ENCODE measurements at places on chromosomes 1 and 21. TPM values are rescaled to one million over a fixed set of nuclear protein-coding genes. Genes with fewer than 3 reads are reported as not detected.

DNA sequence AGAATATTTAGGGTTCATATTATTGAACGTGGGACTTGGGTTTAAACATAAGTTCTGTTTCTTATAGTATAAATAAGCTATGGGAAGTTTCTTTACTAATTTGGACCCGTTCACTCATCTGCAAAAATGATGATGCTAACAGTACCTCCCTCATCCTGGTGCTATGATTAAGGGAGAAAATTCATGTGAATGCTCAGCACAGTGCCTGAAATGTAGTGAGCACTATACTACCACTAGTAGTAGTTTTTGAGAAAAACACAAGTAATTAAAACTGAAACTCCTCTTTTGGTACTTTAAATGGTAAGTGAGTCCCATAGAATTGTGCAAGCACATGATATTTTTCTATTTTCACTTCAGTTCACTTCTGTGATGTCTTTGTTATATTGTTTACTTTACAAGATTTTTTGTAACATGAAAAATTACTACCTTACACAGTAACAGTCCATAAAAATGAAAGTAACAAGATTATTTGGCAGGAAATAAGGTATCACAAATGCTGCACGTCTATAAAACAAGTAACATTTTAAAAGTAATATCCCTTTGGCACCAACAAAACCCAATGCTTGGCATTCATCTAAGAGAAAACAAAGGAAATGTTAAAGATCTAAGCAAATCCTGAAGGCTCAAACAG lies 11.3 kb upstream of the PTPRC start:
- no peak for DNase-seq

DNA sequence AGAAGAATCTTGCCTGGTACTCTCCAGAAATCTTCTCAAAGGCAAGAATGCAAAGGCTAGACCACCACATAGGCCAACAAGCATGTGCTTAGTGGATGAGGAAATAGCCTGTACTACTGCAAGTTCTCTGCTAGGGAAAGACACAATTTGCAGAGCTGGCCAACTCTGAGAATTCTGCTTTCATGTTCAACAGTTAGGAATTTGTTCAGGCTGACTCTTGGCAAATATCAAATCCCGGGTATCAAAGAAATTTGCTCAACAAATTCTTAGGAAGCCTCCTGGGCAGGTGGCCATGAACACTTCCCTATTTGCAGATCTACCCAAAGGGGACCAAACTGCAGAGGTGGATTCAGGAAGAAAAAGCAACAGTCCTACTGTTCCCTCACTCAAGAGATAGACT lies 15.0 kb upstream of the H3-3A start:
- no peak for DNase-seq

NFASC gene
- 52.3 TPM for total RNA-seq

DNA sequence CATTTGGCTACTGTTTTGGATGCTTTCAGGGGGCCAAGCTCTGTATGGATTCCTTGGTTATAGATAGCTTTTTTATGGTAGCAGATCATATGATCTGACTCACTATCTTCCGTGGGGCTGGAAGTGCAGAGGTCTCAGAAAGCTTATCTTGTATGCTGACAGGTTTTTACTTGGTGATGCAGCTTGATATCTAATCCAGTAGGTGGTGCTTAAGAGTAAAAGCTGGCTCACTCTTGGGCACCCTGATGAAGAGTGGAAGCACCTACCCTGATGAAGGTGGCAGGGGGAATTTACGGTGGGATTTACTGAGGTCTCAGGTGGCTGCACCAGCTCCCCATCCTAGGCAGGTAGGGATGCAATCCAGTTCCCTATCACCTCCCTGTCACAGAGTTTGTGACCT lies 151.2 kb downstream of the PTBP2 start:
- DNase-seq, result no peak

DNA sequence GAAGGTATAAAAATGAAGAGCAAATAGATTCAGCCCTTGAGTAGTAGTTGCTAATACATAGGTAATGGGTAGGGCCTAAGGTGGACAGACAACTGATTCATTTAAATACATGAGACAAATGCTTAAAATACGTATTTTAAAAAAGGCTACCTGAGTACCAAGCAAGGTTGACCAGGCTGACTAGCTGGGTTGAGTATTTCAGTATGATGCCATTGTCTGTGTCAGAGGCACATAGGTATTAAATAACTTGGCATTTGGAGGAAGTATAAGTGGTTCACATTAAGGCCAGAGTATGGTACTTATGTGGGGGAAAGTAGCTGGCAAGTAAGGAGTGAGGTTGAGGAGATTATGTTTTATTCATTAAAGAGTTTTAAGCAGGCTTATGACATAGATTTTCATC lies 19.4 kb downstream of the NEK7 start:
- no peak for DNase-seq

- DNase-seq, result no peak
Observed at GRCh38 chr1:188027613-188028012, 1198.9 kb downstream of the PLA2G4A start.

FAM72C gene
- 0.42 TPM for total RNA-seq

DNA sequence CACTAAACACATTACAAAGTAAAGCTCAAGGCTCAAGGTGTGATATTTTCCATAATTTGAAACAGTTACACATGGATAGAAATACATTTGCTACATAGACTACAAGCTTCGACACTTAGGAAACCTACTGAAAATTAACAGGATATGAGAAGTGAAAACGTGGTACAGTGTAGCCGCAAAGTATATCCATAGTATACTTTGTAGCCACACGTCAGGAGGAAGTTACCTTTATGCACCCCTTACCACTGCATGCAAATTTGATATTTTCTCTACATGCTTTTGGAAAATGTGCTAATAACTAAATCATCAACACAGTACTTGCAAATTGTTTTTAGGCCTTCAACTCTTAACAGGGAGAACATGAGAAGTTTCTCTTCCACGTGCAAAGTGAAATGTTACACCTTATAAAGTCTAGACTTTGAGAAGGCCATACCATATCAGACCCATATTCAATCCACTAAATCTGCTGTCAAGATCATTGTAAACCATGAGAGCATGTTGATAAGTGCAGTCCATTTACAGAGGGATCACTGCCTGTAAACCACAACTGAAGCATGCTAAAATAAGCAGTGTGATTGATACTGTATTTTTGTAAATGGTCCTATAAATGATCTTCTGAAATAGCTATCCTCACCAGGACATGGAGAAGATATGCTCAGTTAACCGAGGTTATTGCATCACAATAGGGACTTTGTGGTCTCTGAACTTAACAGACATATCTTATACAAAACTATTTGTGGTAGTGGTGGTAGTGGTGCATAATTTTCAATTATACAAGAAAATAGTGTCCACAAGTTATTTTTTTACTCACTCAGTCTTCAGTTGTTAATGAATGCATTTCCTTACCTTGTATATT lies 64.7 kb downstream of the VAV3 start:
- no peak for DNase-seq

GRCh38 chr1:156794506-156795373 lies 21.9 kb downstream of the SH2D2A start:
- DNase-seq, result no peak

DNA sequence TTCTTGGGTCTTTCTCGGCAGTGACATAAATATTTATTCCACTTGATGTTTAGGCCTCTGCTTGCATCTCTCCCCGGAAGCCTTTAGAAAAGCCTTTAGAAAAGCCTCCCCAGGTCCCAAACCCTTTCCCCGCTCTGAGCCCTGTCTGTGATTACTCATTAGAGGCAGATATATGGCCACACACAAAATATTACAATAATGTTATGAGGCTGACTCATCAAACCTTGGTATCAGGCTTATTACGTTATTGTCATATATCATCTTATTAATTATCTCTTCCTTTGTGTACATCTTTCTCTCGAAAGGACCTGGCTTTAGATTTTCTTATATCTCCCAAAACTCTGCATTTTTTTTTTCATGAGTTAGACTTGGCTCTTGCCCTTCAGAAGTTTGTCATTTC lies 69.5 kb downstream of the FGGY start:
- DNase-seq, result no peak

LHX4 gene
- total RNA-seq, result not detected

GRCh38 chr1:114510274-114511031 lies 550 bp downstream of the TRIM33 start:
- DNase-seq, result peak; percentile 54

GRCh38 chr1:5580926-5581325 lies 411.3 kb downstream of the NPHP4 start:
- no peak for DNase-seq

DNA sequence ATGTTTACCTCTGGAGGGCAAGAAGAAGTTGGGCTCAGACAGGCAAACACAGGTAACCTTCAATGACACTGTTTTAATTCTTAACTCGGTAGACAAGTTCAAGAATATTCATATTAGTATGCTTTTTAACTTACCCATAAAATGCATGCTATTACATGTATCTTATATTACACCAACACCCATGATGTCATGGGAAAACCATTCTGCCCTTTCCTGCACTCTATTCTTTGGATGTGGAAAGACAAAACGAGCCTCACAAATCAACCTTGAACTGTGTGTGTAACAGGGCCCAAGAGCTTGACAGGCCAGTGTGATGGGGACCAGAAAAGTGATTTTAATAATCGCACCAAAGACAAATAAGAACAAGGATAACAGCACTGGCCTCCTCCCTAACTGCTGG lies 22.6 kb upstream of the RAP1GAP start:
- DNase-seq, result no peak

PTPN14 gene
- total RNA-seq, result 88.5 TPM

DNA sequence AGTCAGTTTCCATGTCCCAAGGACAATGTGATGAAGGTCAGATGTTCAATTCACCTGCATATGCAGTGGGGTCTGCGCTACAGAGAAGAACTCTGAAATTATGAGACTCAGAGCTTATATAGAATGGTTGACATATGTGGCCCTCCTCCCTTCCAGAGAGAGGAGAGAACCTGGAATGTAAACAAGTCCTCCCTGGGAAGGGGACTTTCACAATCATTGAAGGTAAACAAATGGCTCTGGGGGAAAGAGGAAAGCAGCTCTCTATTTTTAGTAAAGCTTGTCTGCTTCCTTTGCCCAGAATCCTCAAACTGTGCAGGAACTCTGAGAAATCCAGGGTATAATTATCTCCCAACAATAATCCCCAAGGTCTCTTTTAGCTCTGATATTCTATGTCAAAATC lies 9.8 kb downstream of the OVGP1 start:
- no peak for DNase-seq

DNA sequence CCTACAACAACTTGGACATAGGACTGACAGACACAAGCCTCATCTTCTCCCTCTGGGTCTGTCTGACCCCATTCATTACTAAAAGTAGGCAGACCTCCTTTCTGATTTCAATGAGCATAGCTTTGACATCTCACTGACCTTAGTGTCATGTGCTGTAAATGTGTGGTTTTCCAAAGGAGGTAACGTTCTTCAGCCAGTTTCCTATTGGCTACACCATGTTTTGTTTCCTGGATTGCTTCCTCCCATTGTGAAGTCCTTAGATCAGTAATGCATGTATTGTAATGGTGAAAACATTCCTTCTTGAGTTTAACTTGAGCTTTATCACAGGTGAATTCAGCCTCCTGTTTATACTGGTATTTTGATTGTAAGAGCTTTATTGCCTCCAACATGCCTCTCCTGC lies 20.6 kb downstream of the STXBP3 start:
- no peak for DNase-seq

DNA sequence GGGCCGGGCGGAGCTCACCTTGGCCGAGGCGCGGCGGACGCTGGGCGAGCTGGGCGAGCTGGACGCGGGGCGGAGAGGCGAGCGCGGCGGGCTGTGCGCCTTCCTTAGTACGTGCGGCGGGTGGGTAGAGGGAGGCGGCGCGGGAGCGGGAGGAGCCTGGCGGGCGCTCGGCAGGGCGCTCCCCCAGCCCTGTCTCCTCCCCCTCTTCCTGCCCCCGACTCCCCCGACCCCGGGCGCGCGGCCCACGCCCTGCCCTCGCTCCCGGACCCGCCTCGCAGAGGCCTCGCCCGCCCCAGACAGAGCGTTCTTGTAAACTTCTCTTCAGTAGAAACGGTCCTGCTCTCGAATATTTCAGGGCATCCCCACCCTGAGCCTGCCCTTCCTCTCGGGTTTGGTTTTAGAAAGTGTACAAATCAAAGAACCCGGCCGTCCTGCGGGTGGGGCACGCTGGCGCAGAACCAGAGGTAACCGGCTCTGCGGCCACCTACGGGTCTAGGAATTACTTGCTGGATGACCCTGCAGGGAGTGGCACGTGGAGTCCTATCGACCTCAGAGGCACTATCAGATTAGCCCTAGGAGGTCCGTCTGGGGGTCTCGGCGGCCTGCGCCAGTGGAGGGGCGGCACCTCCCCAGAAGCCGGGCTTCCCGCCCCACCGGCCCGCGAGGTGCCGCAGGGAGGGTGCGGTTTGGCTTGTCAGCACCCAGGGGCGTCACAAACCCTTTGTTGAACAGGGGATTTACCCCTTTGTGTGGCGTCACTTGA lies at the start of gene S100A10:
Gene S100A10 (minus strand): TSS at position 126 of the 763 bp plus-strand sequence. CDS start 7,629 bp downstream, outside the sequence.
- DNase-seq, result peak; percentile 87

SELENON gene
- 85.2 TPM for total RNA-seq

SLC37A1 gene
- total RNA-seq, result 48.0 TPM

- DNase-seq, result no peak
Observed at GRCh38 chr1:83029916-83030315, 969.0 kb downstream of the TTLL7 start.

EIF2D gene
- 58.6 TPM for total RNA-seq

- DNase-seq, result no peak
Observed at GRCh38 chr1:8663090-8663802, 154.2 kb downstream of the RERE start.

DNA sequence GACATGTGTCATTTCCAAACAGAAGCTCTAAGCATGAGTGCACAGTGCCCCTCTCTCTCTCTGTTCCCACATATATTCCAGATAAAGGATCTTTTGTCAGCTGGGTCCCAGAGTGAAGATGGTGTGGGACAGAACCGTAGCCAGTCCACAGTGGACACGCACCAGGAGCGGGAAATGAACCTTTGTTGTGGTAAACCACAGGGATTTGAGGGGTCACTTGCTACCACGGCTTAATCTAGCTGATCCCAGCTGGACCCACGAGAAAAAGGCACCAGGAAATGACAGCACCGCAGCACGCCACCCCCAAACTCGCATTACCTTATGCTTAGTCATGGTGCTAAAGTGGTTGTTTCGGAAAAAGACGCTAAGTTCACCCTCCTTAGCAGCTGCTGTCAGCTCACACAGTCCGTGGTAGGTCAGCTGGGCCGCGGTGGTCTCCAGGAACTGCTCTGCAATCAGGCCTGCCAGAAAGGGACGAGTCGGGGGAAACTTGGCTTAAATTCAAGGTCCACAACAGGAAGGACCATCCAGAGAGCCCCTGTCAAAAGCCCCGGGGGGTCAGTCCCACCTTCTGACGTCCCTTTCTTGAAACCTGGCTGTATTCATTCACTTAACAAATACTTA lies 7.5 kb downstream of the MINDY1 start:
- DNase-seq, result no peak

- DNase-seq, result no peak
Observed at GRCh38 chr1:244150071-244150470, 99.0 kb downstream of the ZBTB18 start.

CDK18 gene
- 28.6 TPM for total RNA-seq

GRCh38 chr1:61337981-61338848 lies 255.9 kb downstream of the NFIA start:
- peak; percentile 74 for DNase-seq

TLCD4 gene
- total RNA-seq, result 18.2 TPM

- peak; percentile 69 for DNase-seq
Observed at GRCh38 chr1:229514578-229515275, 6.6 kb upstream of the NUP133 start.

CAMK1G gene
- total RNA-seq, result 0.68 TPM
